GM12878 (cell line): ENCODE measurements at places on chromosomes 3 and 15.

DNA sequence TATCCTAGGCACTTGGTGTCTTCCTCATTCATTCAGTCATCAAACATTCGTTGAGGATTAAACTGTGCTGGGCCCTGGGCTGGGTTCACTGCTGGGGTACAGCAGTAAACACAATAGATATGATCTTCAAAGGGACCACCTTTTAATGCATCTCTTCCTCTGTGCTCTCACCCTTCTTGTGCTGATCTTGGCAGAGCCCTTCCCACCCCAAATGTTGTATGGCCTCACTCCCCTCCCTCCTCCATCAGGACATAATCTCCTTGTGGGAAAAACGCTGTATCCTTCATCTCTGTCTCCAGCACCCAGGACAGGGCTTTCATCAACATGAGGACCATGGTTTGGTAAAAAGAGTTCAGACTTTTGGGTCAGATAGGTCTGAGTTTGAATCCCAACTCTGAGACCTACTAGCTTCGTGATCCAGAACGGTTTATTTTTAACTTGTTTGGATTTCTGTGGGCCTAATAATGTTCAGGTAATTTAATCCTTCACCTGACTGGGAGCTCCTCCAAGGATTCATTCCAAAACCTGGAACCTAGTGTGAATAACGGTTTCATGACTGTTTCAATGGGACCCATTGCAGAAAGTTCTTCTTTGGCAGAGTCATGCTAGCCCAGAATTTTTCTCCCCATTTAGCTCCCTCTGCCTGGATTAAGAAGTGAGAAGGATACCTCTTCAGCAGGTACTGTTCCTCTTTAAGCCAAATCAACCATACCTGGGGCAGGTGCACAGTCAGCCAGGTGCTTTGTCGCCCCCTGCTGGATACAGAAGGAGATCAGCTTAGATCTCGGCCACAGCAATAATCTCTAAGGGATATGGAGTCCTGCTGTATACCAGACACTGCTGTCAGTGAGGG is 5.2 kb upstream of the WNT7A start:
- DNase-seq: no peak

DNA sequence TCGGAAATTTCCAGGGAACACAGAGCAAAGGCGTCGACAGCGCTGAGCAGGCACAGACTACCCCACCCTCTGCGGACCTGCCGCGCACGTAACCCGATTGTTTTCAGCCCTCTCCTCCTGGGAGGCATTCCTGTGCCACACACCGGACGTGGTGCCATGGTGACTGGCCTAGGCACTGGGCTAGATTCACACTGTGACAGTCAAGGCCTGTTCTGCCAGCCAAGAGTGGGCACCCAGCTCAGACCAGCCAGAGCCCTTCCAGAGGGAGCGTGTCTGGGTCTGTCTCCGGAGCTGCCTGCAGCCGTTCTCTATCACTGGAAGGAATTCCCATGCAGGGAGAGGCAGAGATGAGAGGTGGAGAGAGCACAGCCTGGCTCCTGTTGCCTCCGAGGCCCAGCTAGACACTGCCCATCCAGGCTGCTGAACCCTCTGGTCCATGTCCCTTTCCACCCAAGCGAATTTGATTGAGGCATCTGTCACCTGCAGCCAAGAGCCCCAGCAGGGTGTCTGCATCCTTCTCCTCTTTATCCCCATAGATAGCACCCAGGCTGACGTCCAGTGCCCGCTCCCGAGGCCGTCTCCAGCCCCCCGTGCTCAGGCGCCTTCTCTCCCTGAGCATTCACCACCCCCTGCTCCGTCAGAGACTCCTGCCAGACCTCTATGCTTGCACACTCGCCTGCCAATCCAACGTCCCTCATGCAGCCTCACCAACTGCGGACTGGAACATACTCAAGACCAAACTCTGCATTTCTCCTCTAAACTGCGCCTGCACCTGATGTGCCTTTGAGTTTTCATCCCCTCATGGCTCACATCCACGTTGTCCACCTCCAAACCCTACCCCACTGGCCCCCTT is 267.5 kb downstream of the OCA2 start:
- DNase-seq: no peak

GRCh38 chr3:81500039-81500438 is 261.4 kb downstream of the GBE1 start:
- DNase-seq: no peak

- DNase-seq: no peak
Observed at GRCh38 chr3:137766876-137767537, 2.9 kb downstream of the SOX14 start.

- no peak for DNase-seq
Observed at GRCh38 chr15:68797599-68798345, 22.9 kb downstream of the ANP32A start.

- DNase-seq: no peak
Observed at GRCh38 chr3:9770276-9770812, 597 bp upstream of the CAMK1 start.

DNA sequence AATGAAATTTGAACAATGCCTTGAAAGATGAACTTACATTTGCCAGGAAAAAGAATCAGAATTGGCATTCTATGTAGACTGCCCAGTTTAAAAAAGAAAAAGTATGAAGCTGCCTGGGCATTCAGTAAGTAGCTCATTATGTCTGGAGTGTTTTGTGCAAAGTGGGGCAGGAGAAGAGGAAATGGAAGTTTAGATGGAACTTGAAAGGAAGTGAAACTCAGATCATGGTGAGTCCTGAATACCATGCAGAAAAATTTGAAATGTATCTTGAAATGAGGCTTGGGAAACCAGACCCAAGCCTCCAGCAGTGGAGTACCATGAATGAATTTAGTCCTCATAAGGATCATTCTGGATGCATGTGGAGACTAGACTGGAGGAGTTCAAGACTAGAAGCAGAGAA is 4.8 kb upstream of the MORC1 start:
- DNase-seq: no peak

- DNase-seq: no peak
Observed at GRCh38 chr3:35760146-35760545, 120.8 kb downstream of the ARPP21 start.

DNA sequence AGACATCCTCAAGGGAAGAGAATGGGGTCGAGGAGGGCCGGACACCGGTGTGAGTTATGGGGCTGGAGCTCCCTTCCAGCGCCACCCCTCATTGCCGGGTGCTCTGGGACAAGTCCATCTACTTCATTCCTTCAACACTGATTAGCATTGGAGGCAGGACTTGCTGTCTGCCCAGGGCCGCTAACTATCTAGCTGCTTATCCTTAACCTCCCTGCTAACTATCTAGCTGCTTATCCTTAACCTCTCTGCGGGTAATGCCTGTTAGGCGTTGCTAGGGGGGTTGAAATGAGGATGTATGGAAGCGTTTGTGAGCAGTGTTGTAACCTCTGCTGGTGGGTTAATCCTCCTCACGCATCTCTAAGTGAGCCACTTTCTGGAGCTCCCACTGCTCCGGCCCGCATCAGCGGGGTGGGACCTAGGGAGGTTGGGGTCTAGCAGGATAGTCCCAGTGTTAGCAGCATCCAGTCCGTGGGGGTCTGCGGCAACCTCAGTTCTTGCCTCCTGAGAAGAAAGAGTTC is 10.9 kb upstream of the CHAC1 start:
- no peak for DNase-seq

DNA sequence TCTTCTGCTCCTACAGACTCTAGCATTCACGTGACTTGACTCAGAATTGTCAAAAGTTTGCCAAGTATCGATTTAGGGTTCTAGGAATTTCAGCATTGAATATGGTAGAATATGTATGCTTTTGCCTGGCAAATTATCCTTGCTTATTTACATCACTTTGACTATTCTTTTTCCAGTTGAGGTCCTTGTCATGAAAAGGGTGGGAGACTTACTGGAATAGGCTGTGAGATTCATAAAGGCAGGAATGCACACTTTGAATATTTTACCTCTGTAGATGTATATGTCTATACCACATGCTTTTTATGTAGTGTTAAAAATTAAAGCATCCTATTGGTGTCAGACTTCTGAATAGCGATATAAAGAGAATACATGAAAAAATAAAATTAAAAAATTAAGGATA is 378.8 kb upstream of the RARB start:
- DNase-seq: no peak

- peak; percentile 58 for DNase-seq
Observed at GRCh38 chr3:42122261-42123011, 31.3 kb downstream of the TRAK1 start.

DNA sequence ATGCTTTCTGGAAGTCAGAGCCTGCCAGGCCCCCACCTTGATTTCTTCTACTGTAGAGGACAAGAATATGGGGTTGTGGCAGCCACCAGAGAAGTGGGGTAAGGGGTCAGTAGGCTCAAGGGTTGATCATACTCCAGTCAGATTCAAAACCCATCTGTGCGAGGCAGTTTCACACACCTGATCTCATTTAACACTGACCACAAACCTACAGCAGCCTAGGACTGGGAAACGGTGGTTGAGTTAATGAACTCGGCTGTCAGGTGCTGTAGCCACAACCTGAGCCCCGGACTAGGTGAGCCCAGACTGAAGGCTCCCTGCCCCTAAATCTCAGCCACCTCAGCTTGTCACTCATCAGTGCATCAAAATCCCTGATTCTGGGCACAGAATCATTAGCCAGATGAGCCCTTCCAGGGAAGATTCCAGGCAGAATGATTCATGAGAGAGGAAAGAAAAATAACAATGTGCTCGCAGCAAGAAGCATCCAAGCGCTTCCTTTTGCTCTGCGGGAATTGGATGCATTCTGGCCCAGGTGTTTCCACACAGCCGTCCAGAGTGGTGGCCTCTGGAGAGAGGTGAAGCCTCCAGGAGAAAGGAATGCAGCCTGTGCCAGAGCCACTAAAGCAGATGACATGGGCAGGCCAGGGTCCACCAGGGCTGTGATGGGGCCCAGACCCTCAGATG is 102.1 kb downstream of the SRGAP3 start:
- no peak for DNase-seq

- no peak for DNase-seq
Observed at GRCh38 chr3:66149269-66149668, 71.5 kb upstream of the SLC25A26 start.

- no peak for DNase-seq
Observed at GRCh38 chr3:98914210-98915080, 12.9 kb upstream of the DCBLD2 start.

GRCh38 chr3:101259485-101260341 is 60.7 kb downstream of the IMPG2 start:
- no peak for DNase-seq

DNA sequence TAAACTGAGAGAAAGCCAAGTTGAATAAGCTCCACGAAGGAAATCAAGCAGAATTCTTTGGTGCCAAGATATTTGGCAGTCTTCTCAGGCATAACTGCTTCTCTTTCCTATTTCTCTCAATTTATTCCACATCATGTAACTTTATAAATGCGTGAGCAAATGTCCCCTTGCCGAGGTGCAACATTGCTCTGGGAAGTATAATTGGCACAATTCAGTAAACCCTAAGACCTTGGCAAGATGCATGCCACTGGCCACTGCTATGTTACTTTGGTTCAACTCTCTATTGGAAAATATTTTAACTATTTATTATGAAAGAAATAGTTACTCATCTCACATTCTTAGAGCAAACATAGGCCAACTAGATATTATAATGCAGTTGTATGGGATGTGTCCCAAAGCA is 170.2 kb downstream of the SUCNR1 start:
- no peak for DNase-seq

DNA sequence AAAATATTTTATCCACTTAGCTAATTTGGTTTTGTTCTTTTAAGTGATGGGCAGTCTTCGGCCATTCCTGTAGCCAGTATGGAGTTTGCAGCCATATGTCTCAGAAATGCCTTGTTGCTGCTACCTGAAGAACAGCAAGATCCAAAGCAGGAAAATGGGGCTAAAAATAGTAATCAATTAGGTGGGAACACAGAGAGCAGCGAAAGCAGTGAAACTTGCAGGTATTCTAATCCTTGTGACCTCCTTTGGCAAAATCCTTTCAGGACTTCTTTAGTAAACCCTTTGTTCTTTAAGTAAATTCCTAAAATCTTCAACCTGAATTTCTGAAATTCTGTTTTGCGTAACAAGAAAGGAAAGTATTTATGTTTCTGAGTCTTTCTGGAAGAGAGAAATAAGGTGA is 49.8 kb downstream of the CNOT10 start:
- DNase-seq: no peak

- DNase-seq: no peak
Observed at GRCh38 chr3:97883736-97884135, 61.9 kb downstream of the CRYBG3 start.

GRCh38 chr3:189967254-189967865 is 153.3 kb downstream of the P3H2 start:
- no peak for DNase-seq

- no peak for DNase-seq
Observed at GRCh38 chr3:165462636-165463334, 266.6 kb upstream of the SLITRK3 start.

GRCh38 chr3:2948882-2949281 is 161.3 kb downstream of the IL5RA start:
- DNase-seq: no peak
